ENCODE measurements at places on chromosomes 2 and 18. TPM values are rescaled to one million over a fixed set of nuclear protein-coding genes. Genes with fewer than 3 reads are reported as not detected.

DNA sequence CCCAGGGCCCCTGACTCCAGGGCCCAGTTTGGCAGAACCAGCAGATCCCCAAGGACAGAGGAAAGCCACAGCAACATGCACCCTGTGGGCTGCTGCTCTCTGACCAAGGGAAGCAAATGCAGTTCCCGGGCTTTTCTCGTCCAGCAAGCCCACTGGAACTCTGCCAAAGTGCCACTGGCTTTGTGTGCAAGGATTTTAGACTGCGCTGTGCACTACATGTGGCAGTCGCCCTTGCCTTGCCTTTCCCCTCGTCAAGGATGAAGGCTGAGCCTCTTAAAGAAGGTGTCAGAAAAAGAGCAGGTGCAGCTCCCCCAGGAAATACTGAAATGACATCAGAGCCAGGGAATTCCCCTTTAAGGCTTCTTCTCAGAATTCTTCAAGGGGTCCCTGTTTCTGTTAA lies 199.2 kb downstream of the TFCP2L1 start:
- DNase-seq: no peak
- H3K4me3 ChIP-seq: no peak overlapping the region
- H3K36me3 ChIP-seq: no peaks in the 10 kb centered on the region

- H3K27ac ChIP-seq: no peak within 1 kb of the TSS
- H3K4me1 ChIP-seq: peaks cover 22% of the 10 kb centered on the region
- peak within 1 kb of the TSS; percentile 84 for H3K4me3 ChIP-seq
- H3K36me3 ChIP-seq: no peaks in the 10 kb centered on the region
- peaks cover 28% of the 10 kb centered on the region for H3K27me3 ChIP-seq
Observed at GRCh38 chr2:209423562-209424198, at the start of gene MAP2. Gene MAP2, plus strand, starts transcription at chr2:209424047. Its CDS starts 229,124 bp downstream, at chr2:209653171.

The HSBP1L1 gene
- total RNA-seq: not detected

- no peak overlapping the region for H3K4me3 ChIP-seq
- H3K27me3 ChIP-seq: no peaks in the 10 kb centered on the region
- no peaks in the 10 kb centered on the region for H3K36me3 ChIP-seq
- H3K27ac ChIP-seq: no peak overlapping the region
Observed at GRCh38 chr2:10931710-10932255, 20.0 kb downstream of the KCNF1 start.

- H3K27me3 ChIP-seq: no peaks in the 10 kb centered on the region
- H3K27ac ChIP-seq: no peak overlapping the region
- no peak for DNase-seq
- H3K36me3 ChIP-seq: no peaks in the 10 kb centered on the region
- no peak overlapping the region for H3K4me3 ChIP-seq
- 0 out of 2 replicates have a peak, but pooled peaks cover 4% of the 10 kb centered on the region for H3K4me1 ChIP-seq
Observed at GRCh38 chr18:41936471-41937134, 18.4 kb upstream of the PIK3C3 start.

The SPDYA gene
- total RNA-seq: 0.42 TPM

GRCh38 chr2:85996591-85996990 lies 107.8 kb upstream of the ST3GAL5 start:
- H3K4me3 ChIP-seq: no peak overlapping the region
- no peak overlapping the region for H3K27ac ChIP-seq
- H3K36me3 ChIP-seq: no peaks in the 10 kb centered on the region
- peaks cover 8% of the 10 kb centered on the region for H3K4me1 ChIP-seq
- no peaks in the 10 kb centered on the region for H3K27me3 ChIP-seq

All from GM23338 (cell line).